Thyroid gland (tissue), 4 donors: ENCODE measurements at places on chromosomes 6 and 20. TPM values are rescaled to one million over a fixed set of nuclear protein-coding genes. Genes with fewer than 3 reads are reported as not detected.

DNA sequence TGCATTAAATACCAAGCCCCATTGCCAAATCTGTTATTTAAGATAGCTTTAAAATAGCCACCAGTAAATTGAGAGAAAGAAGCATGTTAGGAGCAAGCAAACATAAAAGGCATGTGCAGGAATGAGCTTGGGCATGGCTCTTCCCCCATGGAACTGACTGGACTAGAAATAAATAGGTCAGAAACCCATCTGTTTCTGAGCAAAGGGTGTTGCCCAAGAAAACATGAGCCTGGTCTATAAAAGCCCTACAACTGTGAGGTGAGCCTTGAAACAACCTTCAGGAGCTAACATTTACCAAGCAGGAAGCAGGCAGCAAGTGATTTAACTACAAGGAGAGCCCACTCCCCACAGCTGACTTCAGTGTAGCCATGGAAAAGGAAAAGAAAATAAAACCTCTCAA lies 126.3 kb downstream of the C6orf118 start:
- no peak overlapping the region for H3K27ac ChIP-seq
- no peak overlapping the region for H3K4me3 ChIP-seq
- no peak for DNase-seq

- no peaks in the 10 kb centered on the region for H3K27me3 ChIP-seq
- H3K36me3 ChIP-seq = no peaks in the 10 kb centered on the region
- no peak for DNase-seq
- no peaks in the 10 kb centered on the region for H3K4me1 ChIP-seq
- no peak overlapping the region for H3K4me3 ChIP-seq
- no peak overlapping the region for H3K27ac ChIP-seq
Measured at GRCh38 chr20:37622728-37623127, 71.1 kb upstream of the CTNNBL1 start.

DNA sequence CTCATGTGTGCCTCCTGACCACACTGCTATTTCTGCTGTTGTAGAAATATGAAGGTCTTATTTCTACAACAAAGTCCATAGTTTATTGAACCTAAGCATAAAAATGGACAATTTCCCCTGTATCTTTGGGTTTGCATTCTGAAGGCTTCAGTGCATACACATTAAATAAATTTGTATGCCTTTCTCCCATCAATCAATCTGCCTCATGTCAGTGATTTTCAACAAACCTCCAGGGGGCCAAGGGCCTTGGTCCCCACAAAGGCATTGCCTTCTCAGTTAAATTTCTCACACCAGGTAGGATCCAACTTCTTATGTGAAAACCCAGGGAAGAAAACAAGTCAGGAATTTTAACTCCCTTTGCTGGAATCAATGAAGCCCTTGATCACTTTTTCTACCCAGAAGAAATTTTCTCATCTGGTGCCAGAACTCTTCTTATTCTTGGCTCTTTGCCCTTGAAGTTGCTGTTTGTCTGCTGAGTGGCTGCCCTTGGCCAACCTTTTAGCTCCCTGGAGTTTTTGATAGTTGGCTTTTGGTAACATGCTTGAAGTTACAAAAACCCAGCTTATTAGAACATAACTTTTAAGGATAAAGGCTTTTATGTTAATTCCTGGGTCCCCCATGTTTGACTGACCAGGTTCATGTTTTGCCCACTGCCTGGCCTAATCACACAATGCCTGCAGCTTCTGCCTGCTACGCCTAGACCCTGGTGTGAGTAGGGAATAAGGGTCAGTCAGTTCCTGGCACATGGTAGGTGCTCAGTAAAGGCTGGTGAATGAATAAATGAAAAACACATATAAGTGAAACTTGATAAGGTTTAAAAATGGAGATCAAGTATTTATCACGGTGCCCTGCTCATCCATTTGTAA lies 37.0 kb downstream of the SHLD1 start:
- H3K36me3 ChIP-seq = no peaks in the 10 kb centered on the region
- DNase-seq = peak; percentile 75
- no peak overlapping the region for H3K4me3 ChIP-seq
- peak overlapping the region; percentile 71 for H3K27ac ChIP-seq
- no peaks in the 10 kb centered on the region for H3K27me3 ChIP-seq
- peaks cover 38% of the 10 kb centered on the region for H3K4me1 ChIP-seq

- H3K4me1 ChIP-seq = no peaks in the 10 kb centered on the region
- no peak overlapping the region for H3K27ac ChIP-seq
- no peak overlapping the region for H3K4me3 ChIP-seq
- H3K27me3 ChIP-seq = no peaks in the 10 kb centered on the region
Measured at GRCh38 chr6:8260610-8261009, 158.3 kb upstream of the EEF1E1 start.

AFG1L gene
- total RNA-seq = 8.6 TPM

GRCh38 chr20:59157531-59157930 lies 6.1 kb upstream of the ZNF831 start:
- H3K4me1 ChIP-seq = no peaks in the 10 kb centered on the region
- no peak overlapping the region for H3K4me3 ChIP-seq
- no peak overlapping the region for H3K27ac ChIP-seq

DNA sequence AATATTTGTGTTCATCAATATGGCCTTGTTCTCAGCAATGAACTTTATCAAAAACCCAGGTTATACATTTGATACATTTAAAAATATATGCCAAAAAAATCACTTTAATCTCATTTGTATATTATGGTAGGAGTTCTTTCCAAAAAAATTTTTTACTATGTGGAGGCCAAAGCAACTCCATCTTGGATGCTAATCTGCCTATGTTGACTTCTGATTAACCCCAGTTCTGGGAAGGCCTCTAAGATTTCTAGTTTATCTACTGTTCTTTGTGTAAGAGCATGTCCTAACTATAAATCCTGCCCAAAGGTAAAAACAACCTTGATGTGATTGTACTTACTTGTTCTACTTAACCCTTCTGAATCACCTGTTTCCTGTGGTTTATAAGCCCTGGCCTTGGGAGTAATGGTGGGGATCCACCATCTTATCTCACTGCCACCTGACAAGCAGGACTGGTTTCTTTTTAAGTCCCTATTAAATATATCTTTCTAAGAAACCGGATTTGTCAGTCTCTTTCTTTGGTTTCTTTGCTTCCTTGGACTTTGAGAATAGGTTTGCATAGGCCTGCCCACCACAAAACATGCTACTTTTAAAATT lies 46.7 kb downstream of the RNGTT start:
- H3K27ac ChIP-seq = no peak overlapping the region
- H3K4me3 ChIP-seq = no peak overlapping the region
- H3K27me3 ChIP-seq = no peaks in the 10 kb centered on the region
- no peaks in the 10 kb centered on the region for H3K36me3 ChIP-seq
- DNase-seq = no peak

- H3K4me1 ChIP-seq = no peaks in the 10 kb centered on the region
- DNase-seq = peak; percentile 39
- H3K27ac ChIP-seq = no peak overlapping the region
- H3K27me3 ChIP-seq = no peaks in the 10 kb centered on the region
- no peaks in the 10 kb centered on the region for H3K36me3 ChIP-seq
Measured at GRCh38 chr6:161444464-161444863, 170.6 kb upstream of the AGPAT4 start.

BMP5 gene
- total RNA-seq = 0.25 TPM

- no peak for DNase-seq
- peaks cover 61% of the 10 kb centered on the region for H3K4me1 ChIP-seq
- no peaks in the 10 kb centered on the region for H3K36me3 ChIP-seq
- peak overlapping the region; percentile 64 for H3K27ac ChIP-seq
Measured at GRCh38 chr6:136761227-136761922, 30.9 kb downstream of the MAP3K5 start.
